ENCODE measurements at places on chromosomes 4 and X. TPM values are rescaled to one million over a fixed set of nuclear protein-coding genes. Genes with fewer than 3 reads are reported as not detected.
A peak's percentile ranks its signal among the peaks of the same experiment; 100 is the strongest.

DNA sequence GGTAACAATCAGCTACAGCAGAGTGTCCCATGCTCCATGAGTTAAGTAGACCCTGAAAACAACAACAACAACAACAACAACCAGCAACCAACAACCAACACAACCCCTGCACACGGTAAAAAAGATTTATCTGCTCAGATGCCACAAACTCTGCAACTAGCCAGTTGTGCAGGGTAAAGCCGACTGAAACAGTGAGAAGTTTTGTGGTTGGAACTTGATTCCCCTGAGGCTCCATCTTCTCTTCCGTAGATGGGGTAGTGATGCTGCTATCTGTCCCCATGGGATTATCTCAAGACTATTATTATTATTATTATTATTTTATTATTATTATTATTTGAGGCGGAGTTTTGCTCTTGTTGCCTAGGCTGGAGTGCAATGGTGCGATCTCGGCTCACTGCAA, 50.6 kb upstream of the RAPGEF2 start:
- DNase-seq: no peak

- DNase-seq: no peak
These were observed 191.0 kb downstream of the SCFD2 start for GRCh38 chr4:53174823-53175222.

AFM gene
- total RNA-seq: not detected

DNA sequence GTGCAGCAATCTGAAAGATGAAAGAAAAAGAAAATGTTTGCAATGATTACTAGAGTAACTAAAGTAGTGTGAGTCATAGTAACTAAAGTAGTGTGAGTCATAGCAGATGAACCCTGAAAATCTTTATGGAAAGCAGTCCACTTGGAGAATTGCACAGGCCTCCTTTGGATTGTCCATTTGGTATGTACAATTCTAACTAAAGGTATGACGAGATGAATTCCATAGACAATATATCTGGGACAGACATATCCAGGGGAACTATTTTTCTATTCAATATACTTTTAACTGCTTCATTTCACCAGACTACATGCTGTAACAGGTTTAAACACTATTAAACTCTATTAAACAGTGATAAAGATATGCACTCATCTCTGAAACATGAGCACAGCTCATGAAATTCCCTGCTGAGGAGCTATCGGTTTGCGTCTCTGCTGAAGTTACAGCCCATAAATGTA, 798.7 kb downstream of the PCDH7 start:
- peak; percentile 7 for DNase-seq

PABPC5 gene
- not detected for total RNA-seq

DNA sequence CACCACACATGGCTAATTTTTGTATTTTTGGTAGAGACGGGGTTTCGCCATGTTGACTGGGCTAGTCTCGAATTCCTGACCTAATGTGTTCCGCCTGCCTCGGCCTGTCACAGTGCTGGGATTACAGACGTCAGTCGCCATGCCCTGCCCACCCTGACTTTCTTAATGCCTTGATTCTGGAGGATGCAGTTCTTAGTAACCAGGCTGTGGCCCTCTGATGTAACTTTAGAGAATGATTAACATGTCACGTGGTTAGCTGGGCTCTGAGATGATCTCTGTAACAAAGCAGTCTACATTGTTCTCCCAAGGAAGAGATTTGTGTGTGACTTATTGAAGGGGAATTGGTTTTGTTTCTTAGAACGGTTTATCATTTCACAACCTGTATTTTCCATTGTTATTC, 30.6 kb downstream of the ANK2 start:
- no peak for DNase-seq

DNA sequence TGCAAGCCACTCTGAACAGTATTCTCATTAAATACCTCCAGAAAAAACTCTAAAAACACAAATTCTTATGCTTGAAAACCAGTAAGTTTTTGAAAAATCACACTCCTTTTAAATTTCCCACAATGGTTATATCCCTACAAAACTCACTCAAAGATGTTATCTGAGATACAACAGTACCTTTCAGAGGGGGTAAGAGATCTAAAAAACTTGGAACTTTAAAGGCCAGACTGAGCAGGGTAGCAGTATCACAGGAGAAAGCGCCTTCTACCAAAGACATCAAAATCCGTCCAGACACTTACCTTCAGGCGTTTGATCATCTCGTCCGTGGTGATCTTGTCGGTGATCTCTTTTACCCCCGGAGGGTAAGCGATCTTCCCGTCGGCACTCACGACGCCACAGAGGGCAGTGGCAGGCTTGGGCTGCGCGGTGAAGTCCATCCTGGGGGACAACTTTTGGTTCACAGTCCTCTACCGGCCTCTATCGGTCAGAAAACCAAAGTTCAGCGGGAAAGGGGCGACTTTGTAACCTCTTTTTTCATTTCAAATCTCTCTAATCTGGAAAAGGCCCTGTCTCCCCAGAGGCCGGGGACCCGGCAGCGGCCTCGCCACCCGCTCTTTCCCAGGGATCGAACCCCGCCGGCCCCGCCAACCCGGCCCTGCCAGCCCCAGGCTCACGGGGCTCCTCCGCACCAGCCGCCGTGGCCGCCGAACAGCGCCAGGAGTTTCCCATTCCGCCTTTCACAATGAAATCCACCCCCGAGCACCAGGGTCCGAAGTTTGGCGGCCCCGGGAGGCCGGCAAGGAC, 1.4 kb downstream of the PDS5A start:
- DNase-seq: peak; percentile 71

DNA sequence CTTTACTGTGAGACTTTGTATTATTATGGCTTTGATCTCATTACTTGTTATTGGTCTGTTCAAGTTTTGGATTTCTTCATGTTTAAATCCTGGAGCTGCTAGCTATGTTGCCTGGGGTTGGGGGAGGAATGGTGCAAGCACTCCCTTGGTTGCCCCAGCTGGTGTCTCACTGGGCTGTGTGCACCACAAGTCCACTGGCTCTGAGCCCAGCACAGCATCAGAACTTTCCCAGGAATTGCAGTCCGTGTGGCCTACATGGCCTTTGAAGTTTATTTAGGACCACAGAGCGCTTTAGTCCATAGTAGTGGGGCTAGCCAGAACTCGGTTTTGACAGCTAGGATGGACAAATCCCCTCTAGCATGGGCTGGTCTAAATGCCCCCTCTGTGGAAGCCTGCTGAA, 278.8 kb upstream of the RPS6KA3 start:
- DNase-seq: no peak
